ENCODE measurements at places on chromosomes 16 and 17. TPM values are rescaled to one million over a fixed set of nuclear protein-coding genes. Genes with fewer than 3 reads are reported as not detected.
A peak's percentile ranks its signal among the peaks of the same experiment; 100 is the strongest.

DNA sequence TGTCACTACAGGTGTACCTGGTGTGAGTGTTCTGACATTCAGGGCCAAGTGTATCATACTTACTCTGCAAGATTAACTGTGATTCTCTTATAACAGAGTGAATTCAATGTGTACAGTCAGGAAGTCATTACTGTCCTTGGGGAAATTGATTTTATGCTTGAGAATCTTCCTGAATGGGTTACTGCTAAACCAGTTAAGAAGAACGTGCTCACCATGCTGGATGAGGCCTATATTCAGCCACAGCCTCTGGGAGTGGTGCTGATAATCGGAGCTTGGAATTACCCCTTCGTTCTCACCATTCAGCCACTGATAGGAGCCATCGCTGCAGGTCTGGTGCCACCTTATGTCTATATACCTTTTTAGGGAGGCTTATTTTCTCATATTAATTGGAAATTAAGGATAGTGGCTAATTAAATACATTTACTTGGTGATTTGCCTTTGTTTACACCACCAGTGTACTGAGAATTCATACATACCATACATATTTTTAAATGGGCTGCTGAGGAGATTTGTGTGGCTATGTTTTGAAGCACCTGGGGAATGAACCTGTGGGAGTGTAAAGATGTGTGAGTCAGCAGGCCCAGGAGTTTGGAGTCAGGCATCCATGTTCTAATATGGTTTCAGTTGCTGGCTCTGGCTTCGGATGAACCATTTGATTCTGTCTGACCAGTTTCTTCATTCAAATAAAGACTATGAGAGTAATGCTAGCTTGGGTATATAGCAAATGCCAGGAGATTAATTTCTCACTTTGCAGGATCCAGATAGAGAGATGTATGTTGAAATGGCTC lies 3.1 kb downstream of the ALDH3A2 start:
- ATAC-seq, result no peak

GRCh38 chr16:53105565-53105964 lies 50.8 kb downstream of the CHD9 start:
- ATAC-seq, result no peak

GRCh38 chr16:1771188-1771863 lies at the start of gene NME3:
NME3 (minus strand) TSS chr16:1771543; CDS start chr16:1771534, 9 bp downstream.
- ATAC-seq, result peak; percentile 49

- ATAC-seq, result no peak
Observed at GRCh38 chr17:65177901-65178300, 40.7 kb downstream of the RGS9 start.

RGS9 gene
- total RNA-seq, result 2.8 TPM

GRCh38 chr17:38890410-38890746 lies 20.5 kb downstream of the LASP1 start:
- ATAC-seq, result no peak

MT1A gene
- total RNA-seq, result not detected

ACBD4 gene
- total RNA-seq, result 16.1 TPM

DNA sequence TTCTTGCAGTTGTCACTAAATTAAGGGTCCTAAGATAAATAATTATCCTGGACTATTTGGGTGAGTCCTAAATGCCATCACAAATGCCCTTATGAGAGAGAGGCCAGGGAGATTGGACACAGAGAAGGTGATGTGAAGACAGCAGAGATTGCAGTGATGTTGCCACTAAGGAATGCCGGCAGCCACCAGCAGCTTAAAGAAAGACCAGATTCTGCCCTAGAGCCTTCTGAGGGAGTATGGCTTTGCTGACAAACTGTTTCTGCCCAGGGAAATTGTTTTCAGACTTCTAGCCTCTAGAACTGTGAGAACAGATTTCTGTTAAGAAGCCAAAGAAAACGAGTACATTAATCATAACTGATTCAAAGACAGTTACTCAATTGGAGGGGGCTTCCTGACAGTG lies 10.0 kb upstream of the ZNF23 start:
- no peak for ATAC-seq

- ATAC-seq, result no peak
Observed at GRCh38 chr17:35218915-35219314, 24.0 kb upstream of the SLFN5 start.

DNA sequence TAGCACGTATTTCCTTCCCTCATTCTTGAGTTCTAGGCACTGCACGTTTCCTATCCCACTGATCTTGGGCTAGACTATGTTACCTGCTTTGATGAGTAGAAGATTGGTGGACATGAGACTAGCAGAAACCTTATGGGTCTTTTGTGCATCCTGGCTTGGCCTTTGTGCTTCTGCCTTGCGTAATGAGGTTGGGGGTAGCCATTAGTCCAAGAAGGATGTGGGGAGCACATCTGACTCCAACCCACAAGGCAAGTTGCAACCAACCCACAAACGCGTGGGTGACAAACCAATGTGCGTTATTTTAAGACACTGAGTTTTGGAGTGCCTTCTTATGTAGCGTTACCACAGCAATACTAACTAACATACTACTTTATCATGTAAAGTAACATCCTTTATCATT lies 180.4 kb upstream of the IRX5 start:
- no peak for ATAC-seq

GRCh38 chr17:3005696-3006095 lies 57.7 kb downstream of the OR1D5 start:
- ATAC-seq, result no peak

DNA sequence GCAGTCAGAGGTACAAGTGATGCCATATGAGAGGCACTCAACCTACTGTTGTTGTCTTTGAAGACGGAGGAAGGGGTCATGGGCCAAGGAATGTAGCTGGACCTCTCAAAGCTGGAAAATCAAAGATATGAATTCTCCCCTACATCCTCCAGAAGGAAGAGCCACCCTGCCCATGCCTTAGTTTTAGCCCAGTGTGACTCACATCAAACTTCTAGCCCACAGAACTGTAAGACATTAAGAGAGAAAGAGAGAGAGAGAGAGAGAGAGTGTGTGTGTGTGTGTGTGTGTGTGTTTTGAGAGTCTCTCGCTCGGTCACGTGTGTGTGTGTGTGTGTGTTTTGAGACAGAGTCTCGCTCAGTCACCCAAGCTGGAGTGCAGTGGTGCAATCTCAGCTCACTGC lies 87.1 kb downstream of the STX8 start:
- ATAC-seq, result no peak

All from motor neuron (in vitro differentiated cells).